ENCODE measurements at places on chromosomes 1 and 21.

DNA sequence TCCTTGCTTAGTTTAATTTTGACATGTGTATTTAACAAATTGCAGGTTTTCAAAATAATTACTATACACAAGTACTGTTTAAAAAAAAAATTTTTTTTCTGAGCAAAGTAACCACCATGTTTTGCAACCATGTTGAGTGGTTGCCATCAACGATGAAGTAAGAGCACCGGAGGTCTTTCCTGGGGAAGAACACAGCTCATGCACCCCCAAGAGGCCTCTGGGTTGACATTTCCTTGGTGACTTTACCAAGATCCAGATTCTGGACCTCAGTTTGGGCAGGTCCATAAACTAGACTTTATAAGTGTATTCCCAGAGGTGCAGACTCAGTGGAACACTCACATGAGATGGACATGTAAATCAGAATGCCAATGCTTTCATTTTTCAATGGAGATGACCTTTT is 36.8 kb upstream of the RALGPS2 start:
- no peak for DNase-seq

DNA sequence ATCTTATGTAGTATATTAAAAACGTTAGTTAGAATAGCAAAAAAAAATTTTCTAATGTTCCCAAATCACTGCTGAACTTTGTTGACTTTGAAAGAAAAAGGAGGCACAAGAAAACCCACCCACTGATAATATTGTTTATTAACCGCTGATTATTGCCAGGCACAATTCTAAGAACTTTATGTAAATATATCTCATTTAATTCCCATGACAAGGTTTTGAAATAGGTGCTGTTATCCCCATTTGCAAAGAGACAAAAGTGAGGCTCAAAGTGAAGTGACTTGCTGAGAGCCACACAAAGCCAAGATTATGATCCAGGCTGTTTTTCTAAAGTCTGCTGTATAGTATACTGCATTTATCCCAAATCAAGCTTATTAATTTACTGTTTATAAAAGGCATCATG is 56.4 kb downstream of the SASS6 start:
- no peak for DNase-seq

DNA sequence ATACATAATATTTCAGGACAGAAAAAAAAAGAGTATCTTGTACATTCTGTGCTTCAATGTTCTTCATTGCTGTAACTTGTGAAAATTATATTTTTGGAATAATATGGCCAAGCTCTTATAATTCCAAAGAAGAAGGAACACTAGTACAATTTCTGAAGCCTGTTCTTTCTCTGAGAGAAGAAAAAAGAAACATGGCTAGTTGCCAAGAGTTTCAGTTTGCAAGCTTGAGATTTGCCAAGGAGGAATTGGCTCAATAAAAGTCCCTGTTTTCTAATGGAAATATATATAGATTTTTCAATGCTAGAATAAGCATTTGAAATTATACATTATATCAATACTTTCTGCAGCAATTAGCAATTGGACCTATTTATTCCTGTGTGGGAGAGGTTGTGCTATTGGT is 285.2 kb upstream of the NEGR1 start:
- no peak for DNase-seq

- DNase-seq, result no peak
Observed at GRCh38 chr1:109395602-109396512, 1.9 kb downstream of the SORT1 start.

- DNase-seq, result no peak
Observed at GRCh38 chr1:176884911-176885310, 279.6 kb downstream of the ASTN1 start.

DNA sequence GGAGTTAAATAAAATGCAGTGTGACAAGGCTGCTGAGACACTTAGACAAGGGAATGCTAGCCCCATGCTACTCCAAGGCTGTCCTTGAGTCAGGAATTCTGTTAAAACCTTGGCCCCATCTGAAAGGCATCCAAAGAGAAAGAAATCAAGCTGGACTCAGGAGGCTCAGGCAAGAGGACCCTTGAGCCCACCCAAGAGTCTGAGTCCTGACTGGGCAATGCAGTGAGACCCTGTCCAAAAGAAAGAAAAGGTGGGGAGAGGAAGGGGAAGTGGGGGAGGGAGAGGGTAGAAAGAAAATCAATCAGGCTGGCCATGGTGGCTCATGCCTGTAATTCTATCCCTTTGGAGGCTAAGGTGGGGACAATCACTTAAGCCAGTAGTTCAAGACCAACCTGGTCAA is 26.7 kb downstream of the CLSTN1 start:
- no peak for DNase-seq

All from activated T-cell treated with anti-CD3 and anti-CD28 coated beads for 1 hour (primary cell).